ENCODE measurements at places on chromosomes 7 and 10.
A peak's percentile ranks its signal among the peaks of the same experiment; 100 is the strongest.

- no peak for DNase-seq
These were observed 101.5 kb downstream of the JCAD start for GRCh38 chr10:29957907-29958331.

- DNase-seq, result no peak
These were observed 21.7 kb upstream of the PFKP start for GRCh38 chr10:3045471-3046209.

DNA sequence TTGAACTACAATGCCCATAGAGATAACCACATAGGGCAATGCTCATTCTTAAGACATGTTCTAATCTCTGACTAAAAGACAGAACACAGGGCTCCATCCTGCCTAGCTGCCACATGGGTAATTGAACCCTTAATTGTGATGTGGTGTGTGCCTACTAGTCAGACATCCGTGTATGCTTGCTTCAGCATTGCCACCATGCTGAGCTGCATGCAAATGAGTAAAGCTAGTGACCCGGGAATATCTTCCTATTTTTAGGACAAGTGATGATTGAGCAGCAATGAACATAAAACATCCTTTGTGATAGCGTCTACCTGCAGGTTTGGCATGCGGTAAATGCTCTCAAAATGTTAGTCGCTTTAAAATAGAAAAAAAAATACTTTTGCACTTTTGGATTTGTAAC, 115.8 kb downstream of the MAGI2 start:
- DNase-seq, result no peak

GRCh38 chr10:68606918-68607317, 46.8 kb downstream of the TET1 start:
- no peak for DNase-seq

- DNase-seq, result no peak
These were observed 109.2 kb downstream of the ANK3 start for GRCh38 chr10:60280475-60280874.

GRCh38 chr7:75909521-75910132, 5.3 kb upstream of the POR start:
- no peak for DNase-seq

DNA sequence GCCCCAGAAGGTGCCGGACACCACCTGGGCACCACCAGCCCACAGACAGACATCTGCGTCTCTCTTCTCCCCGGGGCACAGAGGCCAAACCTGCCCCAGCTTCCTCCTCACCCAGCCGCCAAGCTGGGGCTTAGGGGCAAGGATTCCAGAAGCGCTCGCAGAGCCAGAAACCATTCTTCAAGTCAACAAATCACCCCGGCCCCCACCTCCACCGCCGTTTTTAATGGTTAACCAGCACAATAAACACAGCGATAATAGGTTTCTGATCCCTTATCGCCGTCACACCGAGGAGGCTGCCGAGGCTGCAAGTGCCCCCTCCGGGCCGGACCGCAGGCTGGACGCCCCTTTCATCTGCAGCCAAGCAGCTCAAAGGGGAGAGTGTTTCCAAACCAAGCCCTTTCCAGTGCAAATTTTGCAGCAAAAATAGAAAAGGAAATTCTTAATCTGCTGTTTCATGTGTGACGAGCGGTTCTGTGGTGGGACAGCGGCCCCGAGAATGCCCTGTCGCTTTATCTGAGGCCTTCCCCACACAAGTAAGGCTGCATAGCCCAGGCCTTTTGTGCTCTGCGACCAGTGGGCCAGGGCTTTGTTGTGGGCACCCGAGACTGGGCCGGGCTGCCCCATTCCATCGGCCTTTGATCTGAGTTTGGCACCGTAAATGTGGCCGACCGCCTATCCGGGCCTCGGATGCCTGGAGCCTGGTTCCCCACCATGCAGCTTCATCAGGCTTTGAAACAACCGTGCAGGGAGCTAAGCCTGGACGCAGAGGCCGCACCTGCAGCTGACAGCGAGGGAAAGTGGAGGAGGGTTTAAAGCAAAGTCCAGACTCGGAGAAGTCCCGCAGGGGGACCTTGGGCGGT, 83.2 kb downstream of the FOXL3 start:
- no peak for DNase-seq

- no peak for DNase-seq
These were observed 186.3 kb downstream of the IPMK start for GRCh38 chr10:58081353-58081752.

DNA sequence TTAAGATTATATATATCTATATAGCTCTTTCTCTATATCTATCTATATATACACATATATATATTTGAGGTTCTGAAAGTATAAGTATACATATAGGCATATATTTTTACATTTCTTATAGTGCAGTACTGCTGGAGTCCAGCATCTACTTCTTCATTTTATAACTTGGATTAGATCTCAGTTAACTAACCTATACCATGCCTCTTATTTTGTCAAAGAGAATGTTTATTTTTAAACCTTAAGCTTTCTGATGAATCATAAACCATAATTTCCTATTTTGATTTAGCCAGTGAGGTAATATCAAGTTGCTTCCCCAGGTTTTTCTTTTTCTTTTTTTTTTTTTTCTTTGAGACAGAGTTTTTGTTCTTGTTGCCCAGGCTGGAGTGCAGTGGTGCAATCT, 8.1 kb downstream of the ZNF32 start:
- DNase-seq, result no peak

DNA sequence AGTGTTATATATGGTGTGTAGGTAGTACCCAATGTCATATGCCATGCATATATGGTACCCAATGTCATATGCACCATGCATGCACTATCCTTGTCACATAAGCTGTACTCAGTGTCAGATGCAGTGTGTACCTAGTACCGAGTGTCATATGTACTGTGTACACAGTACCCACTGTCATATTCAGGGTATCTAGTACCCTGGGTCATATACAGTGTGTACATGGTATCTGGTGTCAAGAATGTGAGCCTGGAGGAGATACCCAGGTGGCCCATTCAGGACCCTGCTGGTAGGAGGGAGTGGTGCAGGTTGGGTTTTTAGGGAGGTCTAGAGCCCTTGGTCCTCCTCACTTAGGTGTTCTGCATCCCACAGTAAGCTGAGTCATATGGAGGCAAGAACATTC, 1.8 kb downstream of the ZMYND11 start:
- peak; percentile 11 for DNase-seq

DNA sequence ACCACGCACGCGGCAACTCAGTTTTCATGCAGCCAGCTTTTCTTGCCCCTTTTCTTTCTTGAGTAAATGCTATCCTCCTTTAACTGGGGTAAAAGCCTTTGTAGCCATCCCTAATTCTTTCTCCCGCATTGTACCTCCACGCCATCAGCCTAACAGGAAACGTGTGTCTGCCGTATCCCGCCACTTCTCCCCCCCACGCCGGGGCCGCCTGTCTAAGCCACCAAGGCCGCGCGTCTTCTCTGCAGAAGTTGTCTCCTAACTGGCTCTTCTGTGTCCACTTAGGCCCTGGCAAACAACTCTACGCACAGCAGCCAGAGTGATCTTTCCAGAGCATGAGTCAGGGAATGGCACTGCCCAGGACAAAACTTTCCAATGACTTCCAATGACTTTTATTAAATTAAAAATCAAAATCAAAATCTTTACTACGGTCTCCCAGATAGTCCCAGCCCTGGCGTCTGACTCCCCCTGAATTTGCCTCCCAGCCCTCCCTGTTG, 74.6 kb downstream of the XRCC2 start:
- DNase-seq, result no peak

- DNase-seq, result no peak
These were observed 100.8 kb downstream of the C10orf90 start for GRCh38 chr10:126569513-126570244.

DNA sequence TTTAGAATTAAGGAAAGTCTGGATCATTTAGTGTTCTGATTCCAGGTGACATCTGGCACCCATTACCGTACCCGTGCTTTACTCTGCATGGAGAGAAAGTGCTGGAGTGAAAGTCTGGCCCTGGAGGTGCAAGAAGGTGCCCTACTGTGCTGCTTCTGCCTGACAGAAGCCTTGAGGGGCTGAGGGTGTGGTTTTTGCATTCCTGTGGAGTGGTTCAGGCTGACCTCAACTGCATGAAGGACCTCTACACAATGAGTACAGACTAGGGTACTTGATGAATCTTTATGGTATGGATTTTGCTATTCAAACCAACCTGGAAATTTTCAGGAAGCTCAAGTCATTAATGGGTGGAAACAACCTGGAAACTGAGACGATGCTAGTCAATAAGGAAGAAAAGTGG, 45.1 kb upstream of the GSAP start:
- no peak for DNase-seq

- DNase-seq, result no peak
These were observed 248.2 kb upstream of the PPP2R2D start for GRCh38 chr10:131652438-131653139.

DNA sequence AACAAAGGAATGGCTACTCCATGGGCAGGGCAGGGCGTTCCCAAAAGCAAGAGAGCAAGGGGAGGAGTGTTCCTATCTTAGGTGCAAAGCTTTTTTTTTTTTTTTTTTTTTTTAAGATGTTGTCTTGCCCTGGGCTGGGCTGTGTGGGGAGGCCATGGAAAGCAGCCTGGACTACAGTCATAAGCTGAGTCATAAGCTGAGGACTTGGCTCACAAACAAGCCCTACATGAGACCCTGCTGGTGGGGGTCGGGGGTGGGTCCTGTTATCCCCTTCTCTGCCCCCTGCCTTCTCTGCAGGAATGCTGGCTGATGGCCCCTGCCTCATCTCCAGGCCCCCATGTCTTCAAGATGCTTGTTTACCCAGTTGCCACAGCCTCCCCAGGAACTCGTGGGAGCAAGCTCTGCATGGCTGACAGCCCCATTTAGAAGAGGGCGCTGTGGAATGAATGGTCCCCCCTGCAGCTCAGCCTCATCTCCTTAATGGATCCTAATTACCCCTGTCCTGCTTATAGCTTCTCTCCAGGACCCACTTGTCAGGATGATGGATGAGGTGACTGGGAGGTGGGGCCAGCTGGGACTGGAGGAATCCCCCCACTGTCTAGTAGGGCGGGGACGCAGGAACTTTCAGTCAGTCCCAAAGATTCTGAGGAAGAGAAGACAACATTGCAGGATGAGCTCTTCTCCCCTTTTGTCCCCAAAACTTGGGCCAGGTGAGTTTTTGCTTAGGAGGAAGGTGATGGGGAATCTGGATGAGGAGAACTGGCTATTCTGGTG, 340.8 kb upstream of the PODXL start:
- no peak for DNase-seq

DNA sequence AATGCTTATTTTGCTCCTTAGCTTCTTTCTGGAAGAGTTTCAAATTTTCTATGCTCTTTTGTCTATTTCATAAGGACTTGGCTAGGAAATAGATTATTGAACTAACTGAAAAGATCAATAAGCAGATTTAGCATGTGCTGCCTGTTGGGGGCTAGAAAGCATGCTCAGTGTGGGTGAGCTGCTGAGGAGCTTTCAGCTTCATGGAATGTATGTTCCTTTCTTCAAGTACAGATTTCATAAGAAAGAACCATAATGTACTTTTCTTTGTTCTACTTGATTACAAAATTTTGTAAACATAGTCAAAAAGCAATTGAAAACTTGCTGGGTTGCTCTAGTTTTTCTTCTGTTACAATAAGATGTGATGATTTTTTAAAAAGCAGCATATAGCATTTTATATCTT, 73.8 kb downstream of the TAF3 start:
- no peak for DNase-seq

- DNase-seq, result no peak
These were observed 16.8 kb downstream of the MACC1 start for GRCh38 chr7:20200361-20200760.

DNA sequence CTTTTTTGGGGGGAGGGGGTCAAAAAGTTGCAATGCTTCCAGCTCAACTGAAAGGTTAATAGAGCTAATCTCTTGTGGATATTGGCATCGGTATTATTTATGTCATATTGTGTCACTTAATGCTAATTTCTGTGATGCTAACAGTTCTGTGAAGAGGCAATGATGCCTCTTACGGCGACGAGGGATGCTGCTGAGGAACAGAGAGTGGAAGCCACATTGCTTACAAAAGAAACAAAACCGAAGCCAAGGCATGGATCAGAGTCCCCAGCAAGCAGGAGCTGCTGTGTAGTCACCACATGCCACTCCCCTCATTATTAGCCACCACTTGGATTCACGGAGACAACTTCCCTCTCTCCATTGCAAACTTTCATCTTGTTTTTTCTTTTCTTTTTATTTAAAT, 536.5 kb upstream of the MGMT start:
- no peak for DNase-seq

DNA sequence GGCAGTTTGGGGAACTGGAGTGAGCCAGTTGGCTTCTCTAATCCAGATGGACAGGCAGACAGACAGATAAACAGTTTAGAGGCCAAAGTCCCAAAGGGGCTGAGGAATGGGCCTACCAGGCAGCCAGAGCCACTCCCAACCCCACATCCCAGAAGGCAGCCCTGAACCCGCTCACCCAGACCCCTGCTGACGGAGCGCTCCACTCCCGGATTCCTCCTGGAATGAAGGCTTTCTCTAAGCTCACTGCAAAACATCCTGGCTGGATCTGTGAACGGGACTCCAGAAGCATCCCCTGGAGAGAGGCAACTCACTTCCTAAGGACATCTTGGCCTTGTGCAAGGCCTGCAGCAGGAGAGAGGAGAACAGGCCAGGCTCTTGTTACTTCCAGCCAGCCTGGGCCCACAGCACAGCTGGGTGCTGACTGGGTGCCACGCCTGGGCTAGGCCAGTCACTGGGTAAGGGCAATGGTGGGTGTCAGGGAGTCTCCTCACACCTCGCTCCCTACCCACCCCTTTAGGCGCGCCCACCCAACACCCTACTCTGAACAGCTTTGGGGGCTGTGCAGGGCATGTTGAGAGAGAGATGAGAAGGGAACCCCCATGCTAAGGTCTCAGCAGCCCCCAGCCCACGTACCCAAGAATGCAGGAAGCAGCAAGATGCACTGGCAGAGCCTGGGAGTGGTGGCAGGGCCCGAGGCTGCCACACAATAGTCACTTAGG, 168.6 kb upstream of the ZMIZ1 start:
- DNase-seq, result no peak

DNA sequence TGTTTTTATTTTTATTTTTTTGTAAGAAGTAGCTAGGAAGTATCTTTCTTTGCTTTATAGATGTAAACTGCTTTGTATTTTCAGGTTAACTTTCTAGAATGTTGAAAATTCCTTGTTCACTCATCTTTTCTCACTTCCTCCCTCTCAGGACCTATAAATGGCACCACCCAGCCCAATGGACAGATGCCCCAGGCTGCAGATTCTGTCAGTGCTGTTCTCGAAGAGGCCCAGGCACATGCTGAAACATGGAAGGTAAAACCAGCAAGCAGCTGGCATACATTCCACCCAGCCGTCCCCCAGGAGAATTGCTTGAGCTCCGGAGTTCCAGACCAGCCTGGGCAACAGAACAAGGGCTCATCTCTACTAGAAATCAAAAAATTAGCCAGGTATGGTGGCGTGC, 47.1 kb upstream of the PDSS1 start:
- no peak for DNase-seq
